Stimulated activated CD4-positive, alpha-beta T cell treated with anti-CD3 and anti-CD28 coated beads, Interleukin-2, amount 100 ng/mL, for 4 hours (primary cell): ENCODE measurements at places on chromosomes 2 and 18.

DNA sequence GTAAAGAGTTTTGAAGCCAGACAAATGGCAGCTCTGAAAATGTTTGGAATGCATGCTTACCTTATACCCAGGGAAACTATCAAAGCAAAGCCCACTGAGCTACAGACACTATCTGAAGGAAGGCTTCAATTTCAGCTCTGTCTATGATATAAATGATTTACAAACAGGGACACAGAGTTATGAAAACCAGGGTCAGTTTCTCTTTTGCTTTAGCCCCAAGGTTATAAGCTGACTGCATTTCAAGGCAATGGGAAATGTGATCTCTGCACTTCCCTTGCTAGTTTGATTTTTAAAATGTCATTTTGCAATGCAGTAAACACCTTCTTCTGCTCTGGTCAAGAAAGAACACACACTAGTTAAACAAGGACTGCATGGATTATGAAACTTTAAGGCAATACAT is 65.2 kb upstream of the CCDC195 start:
- no peak for DNase-seq

DNA sequence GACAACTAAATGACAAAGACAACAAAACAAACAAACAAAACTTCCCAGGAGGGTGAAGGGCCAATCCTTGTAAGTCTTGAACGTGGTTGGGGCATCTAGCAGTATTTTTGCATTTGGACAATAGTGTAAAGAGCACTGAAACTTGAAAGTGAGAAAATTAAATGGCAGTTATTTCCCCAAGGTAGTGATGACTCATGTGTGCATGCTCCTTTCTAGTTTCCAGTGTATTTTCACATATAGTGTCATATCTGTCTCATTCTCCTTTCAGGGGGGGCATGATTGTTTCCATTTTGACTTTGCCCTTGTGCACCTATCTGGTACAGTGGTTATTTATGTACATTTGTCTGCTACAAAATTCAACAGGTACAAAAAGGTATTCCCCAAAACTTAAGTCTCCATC is 39.5 kb downstream of the CERS6 start:
- DNase-seq: no peak

DNA sequence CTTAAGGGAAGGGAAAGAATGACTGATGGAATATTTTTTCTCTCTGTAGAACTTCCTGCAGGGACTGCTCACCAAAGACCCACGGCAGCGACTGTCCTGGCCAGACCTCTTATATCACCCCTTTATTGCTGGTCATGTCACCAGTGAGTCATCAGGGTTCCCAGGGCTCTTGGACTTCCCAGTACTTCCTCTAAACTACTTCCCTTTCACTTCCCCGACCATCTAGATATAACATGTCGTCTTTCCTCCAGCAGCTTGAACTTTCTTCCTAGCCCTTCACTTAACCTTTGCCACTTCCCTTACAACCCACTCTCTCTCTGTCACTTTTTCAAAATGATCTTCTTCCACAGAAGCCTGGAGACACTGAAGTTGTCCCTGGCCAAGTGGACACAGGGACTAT is 7.2 kb downstream of the STK36 start:
- DNase-seq: no peak

GRCh38 chr18:31990823-31991222 is 27.8 kb upstream of the RNF125 start:
- no peak for DNase-seq

- DNase-seq: no peak
These were observed 148.9 kb upstream of the SLC39A10 start for GRCh38 chr2:195508139-195508455.

GRCh38 chr18:35029770-35030169 is 11.4 kb upstream of the MAPRE2 start:
- DNase-seq: no peak

DNA sequence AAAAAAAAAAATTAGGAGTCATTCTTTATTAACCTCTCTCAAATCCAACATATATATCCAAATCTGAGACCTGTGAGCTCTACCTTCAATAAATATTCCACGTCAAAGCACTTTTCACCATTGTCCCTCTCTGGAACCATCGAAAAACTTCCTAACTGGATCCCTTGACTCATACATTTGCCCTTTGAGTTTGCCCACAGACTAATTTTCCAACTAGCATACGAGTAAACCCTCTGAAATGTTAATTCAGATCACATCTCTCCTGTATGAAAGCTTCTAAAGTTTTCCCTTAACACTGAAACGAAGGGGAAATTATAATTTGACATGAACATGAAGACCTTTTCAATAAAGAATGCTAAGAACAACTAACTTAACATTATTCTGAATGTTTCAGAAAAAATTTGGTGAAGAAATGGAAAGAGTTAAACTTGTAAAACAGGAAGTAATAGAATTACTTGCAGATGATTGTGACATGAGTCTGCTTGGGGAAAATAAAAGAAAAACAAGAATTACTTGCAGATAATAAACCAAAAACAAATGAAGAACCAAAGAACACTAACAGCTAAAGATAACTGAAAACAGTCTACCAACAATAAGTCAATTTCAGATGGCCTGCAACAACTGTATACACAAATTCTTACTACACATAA is 110.6 kb downstream of the C2orf74 start:
- DNase-seq: no peak

GRCh38 chr2:236548179-236548921 is 21.3 kb upstream of the ACKR3 start:
- no peak for DNase-seq

GRCh38 chr2:135617501-135618015 is 86.3 kb downstream of the R3HDM1 start:
- no peak for DNase-seq

DNA sequence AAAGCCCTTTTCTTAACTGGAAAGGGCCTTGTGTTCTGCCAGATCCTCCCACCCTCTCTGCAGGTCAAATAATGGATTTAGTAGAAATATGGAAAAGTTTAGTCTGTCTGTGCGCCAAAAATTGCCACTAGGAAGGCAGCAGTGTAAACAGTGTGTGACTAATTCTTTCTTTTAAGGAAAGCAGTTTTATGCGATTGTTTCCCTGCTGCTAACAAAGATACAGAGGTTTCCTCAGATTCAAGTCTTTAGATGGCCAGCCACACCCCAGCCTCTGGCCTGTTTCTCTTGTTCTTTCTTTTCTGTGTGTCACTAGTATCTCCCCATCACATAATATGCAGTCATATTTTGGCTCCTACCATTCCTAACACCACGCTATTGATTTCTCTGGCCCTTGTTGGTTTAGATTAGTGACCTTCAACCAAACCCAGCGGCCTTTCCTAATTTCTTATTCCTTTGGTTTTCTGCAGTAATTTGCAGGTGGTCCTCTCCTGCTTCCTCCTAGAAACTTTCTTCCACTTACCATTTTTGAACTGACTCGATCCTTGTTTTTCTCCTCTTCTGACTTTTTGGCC is 157.4 kb downstream of the LTBP1 start:
- no peak for DNase-seq

DNA sequence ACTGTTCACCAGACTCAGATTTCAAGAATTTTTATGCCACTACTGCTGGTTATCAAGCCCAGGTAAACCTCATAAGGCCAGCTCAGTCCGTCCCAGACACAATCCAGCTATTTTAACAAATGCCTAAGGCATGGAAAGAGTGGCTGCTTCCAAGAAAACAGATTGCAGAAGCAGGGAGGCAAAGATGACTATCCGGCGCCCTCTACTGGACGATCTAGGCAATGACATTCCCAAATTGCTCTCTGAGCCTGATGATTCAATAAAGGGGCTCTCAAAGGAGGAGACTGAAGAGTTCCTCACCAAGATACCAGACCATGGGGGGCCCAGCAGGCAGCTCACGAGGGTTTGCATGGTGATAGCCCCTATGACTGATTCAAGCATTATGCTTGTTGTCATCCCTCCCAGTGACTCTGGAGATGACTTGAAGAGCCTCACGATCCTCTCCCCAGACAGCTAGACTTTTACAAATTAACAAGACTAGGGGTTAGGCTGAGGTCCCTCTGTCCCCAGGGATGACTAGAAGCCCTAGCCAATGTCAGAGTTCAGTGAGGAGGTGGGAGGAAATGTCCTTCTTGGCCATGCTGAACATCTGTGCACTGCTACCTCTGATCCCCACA is 25.0 kb downstream of the SERPINB8 start:
- DNase-seq: no peak

GRCh38 chr2:194105358-194105757 is 1551.7 kb upstream of the SLC39A10 start:
- no peak for DNase-seq

DNA sequence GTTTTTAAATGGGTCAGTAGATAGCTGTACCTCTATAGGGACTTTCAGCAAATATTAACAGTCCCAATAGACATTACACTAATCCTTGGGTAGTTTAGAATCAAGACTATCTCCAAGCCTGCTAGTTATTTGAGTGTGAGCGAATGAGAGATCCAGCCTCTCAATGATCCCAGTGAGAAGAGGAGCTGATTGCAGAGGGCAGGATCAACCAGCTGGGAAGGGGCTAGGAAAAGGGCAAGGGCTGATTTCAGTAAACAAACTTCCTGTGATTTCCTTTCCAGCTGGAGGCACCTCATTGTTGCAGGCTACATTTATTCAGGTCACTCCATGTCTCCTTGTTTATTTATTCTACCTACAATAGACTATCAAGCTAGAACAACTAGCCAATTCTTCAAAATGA is 84.1 kb upstream of the CTNNA2 start:
- DNase-seq: no peak

GRCh38 chr2:209525834-209526281 is 102.0 kb downstream of the MAP2 start:
- no peak for DNase-seq
